ENCODE measurements at places on chromosomes 1 and 21. TPM values are rescaled to one million over a fixed set of nuclear protein-coding genes. Genes with fewer than 3 reads are reported as not detected.

The SLC1A7 gene
- 0.08 TPM for polyA plus RNA-seq

The ARHGEF10L gene
- polyA plus RNA-seq: not detected

- no peaks in the 10 kb centered on the region for H3K36me3 ChIP-seq
- no peak for DNase-seq
- no peaks in the 10 kb centered on the region for H3K27me3 ChIP-seq
- no peaks in the 10 kb centered on the region for H3K4me1 ChIP-seq
- no peak overlapping the region for H3K4me3 ChIP-seq
These were observed 92.0 kb downstream of the ITSN1 start for GRCh38 chr21:33734291-33734690.

The INSRR gene
- not detected for polyA plus RNA-seq

DNA sequence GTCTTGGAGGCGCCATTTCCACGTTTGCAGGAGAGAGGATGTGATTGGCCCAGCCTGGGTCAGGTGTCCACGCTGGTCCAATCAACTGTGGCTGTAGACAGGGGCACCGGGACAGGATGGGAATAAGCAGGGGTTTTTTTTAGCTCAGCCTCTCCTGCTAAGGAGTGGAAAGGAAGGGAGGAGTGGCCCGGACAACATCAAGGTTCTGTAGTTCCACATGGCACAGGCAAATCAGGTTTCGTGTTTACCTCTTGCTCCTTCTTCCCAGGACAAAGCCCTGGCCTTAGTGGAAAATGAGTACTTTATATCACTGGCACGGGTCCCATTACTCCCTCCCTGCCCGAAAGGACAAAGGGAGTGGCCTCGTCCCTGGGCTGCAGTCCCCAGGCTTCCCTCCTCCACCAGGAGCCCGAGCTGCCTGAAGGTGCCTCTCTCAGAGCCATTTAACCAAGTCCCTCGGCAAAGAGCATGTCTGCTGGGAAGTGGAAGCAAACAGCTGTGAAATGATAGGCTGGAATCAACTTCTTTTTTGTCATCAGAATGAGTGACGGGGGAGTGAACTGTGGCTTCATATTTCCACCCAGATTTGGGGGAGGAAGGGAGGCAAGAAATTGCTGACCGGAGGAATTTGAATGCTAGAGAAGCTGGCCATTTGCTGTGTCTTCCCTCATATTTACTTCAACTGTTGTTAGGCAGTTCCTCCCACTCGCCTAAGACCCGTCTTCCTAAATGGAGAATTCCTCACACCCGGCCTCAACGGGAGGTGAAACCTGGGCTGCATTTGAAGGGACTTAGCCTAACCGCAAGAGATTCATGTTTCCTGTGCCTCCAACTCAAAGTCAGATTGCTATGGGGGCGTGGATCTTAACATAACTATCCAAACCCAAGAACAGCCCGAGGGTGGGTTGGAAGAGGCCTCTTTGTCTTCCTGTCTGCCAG, 84.9 kb upstream of the SLC44A3 start:
- H3K4me3 ChIP-seq: no peak overlapping the region
- no peak for DNase-seq
- no peaks in the 10 kb centered on the region for H3K27me3 ChIP-seq
- no peaks in the 10 kb centered on the region for H3K4me1 ChIP-seq
- no peak overlapping the region for H3K27ac ChIP-seq
- H3K36me3 ChIP-seq: no peaks in the 10 kb centered on the region

The ITLN2 gene
- not detected for polyA plus RNA-seq

DNA sequence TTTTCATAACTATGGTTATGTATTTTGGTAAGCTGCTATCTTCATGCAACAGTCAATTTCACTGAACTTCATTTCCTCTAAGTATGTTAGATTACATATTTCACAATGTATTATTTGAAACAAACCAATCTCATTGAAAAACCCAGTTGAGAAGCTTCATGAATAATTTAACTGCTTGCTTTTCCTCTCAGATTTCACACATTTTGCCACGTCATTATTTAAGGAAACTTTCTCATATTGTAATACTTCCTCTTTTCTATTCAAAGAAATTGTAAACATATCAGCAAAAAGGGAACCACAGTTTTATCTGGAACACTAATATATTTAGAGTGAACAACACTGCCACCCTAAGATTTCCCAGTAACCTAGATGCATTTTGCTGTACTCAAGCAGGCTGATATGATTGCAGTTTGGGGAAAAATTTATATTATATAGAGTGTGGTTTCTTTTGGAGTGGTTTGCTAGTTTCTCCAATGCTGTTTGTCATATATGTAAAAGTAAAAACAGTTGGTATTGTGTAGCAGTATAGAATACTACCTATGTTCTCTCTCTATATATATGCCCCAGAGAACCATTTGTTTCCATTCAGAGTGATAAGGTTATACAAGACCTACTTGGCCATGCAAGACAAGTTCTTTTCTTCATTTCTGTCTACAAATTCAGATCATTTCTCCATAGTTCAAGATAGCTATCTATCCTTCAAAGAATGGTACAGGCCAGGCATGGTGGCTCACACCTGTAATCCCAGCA, 28.4 kb upstream of the AHCTF1 start:
- H3K27ac ChIP-seq: peak overlapping the region; percentile 64
- H3K36me3 ChIP-seq: no peaks in the 10 kb centered on the region
- no peak for DNase-seq
- no peaks in the 10 kb centered on the region for H3K27me3 ChIP-seq
- no peaks in the 10 kb centered on the region for H3K4me1 ChIP-seq

GRCh38 chr1:201153474-201154388, 543 bp downstream of the TMEM9 start:
- peaks cover 22% of the 10 kb centered on the region for H3K4me1 ChIP-seq
- peaks cover 4% of the 10 kb centered on the region for H3K36me3 ChIP-seq
- H3K4me3 ChIP-seq: peak overlapping the region; percentile 88

The MYBPHL gene
- not detected for polyA plus RNA-seq
